ENCODE measurements at places on chromosomes 1 and 21.

GRCh38 chr1:161915051-161915503 lies 108.6 kb downstream of the OLFML2B start:
- no peak for DNase-seq

DNA sequence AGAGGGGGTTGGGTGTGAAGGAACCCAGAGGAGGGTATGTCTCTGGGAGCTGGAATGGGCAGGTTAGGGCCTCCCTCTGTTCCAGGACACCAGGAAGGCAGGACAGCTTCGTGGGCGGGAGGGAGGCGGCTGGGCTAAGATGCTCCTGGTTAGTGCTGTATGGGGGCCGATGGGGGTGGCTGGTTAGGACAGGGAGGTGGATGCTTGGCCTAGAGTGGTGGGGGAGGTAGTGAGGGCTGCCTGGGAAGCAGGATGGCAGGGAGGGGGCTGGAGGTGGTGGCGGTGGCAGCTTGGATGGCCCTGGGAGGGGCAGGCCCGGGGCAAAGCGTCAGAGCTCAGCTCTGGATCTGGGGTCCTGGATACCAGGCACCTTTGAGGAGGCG lies 6.2 kb upstream of the MMP23B start:
- DNase-seq: no peak

- DNase-seq: no peak
Measured at GRCh38 chr1:57712846-57713245, 289.0 kb upstream of the DAB1 start.

DNA sequence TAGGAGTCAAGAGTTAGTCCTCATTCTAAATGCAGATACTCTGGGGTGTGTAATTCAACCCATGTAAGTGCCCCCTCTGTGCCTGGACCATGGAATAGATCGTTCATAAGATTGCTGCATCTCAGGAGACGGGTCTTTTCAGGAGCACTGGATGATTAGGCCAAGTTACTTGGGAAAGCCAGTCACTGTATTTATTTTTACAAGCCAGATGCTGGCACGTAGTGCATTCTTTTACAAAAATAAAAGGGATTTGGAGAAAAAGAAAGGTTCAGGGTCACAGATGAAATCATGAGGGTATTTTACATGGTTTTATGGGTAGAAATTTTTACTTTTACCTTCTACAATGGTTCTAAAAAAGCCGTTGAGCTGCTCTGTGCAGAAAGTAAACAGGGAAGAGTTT lies 102.6 kb upstream of the UBE2U start:
- DNase-seq: no peak

- no peak for DNase-seq
Measured at GRCh38 chr1:39657402-39657801, 14.5 kb downstream of the NT5C1A start.

- no peak for DNase-seq
Measured at GRCh38 chr1:29849991-29850757, 613.9 kb downstream of the PTPRU start.

DNA sequence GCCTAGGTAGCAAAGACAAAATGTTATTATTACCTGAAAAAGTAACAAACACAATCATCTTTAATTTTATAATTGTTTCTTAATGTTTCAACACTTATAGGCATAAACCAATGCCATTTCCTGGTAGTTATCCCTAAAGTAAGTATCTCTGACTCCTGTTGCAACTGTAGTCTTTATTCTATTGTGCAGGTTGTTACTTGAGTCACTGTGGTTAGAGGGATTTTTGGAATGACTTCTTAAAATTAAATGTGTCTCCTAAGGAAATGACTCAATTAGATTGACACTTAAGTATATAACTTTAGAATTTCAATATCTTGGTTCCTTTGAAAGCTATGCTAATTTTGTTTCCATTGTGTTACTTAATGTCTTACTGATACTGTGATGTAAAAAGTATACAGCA lies 143.9 kb downstream of the PHTF1 start:
- no peak for DNase-seq

GRCh38 chr1:63545780-63546179 lies 22.5 kb downstream of the EFCAB7 start:
- no peak for DNase-seq
